Nucleus accumbens (tissue), 56 donors: ENCODE measurements at places on chromosomes 6 and 20.

DNA sequence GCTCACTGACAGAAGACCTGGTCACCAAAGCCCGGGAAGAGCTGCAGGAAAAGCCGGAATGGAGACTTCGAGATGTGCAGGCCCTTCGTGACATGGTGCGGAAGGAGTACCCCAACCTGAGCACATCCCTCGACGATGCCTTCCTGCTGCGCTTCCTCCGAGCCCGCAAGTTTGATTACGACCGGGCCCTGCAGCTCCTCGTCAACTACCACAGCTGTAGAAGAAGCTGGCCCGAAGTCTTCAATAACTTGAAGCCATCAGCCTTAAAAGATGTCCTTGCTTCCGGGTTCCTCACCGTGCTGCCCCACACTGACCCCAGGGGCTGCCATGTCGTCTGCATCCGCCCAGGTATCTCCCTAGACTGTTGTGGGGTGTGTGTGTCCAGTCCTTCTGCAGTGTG is 4.4 kb downstream of the TTPAL start:
- no peak for DNase-seq

GRCh38 chr6:81063891-81064290 is 688.6 kb downstream of the TENT5A start:
- DNase-seq, result no peak

DNA sequence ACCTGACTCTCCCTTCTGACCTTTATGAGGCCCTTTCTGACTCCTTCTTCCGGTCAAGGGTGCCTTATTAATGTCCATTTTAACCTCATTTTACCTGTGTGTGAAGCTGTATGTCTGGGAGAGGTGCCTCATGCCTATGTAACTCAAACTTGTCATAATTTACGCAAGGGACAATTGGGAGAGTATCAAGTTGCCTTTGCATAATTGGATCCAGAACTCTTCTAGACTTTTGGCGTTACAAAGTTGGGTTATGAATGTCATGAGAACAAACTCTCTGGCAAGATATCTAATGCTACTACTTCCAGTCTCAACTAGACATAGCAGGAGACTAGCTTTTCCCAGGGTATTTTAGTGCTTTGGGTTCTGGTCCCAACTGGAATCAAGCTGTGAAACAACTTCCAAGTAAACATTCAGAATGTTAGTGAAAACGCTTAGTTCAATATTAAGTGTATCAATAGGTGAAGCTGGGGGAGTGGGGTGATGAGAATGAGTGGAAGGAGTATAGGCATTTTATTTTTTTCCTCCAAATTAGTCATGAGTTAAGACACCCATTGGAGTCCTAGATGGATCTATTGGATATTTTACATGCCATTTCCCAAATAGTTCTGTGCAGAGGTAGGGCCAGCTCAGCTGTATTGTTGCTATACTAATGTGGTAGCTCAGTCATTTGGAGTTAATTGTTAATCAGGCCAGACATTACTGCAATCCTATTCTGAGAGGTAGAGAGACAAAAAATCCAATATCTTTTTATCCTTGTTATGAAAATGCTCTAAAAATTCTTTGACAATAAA is 159.9 kb downstream of the TFAP2B start:
- DNase-seq, result no peak

DNA sequence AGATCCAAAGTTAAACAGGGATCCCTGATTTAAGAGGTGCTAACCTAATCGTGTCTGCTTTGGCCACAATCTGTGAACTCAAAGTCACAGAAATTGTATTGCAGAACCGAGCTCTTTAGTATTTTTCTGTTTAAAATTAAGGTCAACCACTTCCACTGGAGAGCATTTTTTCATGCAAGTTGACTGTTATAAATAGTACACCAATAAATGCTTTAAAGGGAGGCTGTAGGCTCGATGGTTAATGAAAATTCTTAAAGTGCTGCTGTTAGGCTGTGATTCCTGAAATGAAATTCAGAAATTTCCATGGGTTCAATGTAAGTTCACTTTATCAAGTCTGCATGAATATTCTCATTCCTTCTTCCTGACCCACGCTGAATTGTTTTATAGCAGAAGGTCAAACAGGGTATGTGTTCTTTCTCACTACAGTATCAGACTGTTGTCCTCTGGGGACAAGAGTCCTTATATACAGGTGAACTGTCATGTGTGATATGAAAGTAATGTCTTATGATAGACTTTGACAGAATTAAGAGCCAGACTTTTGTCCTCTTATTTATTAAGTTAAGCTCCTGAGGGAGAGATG is 92.5 kb upstream of the HDGFL1 start:
- no peak for DNase-seq

- no peak for DNase-seq
These were observed 98.7 kb downstream of the ANKRD60 start for GRCh38 chr20:58129721-58130151.

DNA sequence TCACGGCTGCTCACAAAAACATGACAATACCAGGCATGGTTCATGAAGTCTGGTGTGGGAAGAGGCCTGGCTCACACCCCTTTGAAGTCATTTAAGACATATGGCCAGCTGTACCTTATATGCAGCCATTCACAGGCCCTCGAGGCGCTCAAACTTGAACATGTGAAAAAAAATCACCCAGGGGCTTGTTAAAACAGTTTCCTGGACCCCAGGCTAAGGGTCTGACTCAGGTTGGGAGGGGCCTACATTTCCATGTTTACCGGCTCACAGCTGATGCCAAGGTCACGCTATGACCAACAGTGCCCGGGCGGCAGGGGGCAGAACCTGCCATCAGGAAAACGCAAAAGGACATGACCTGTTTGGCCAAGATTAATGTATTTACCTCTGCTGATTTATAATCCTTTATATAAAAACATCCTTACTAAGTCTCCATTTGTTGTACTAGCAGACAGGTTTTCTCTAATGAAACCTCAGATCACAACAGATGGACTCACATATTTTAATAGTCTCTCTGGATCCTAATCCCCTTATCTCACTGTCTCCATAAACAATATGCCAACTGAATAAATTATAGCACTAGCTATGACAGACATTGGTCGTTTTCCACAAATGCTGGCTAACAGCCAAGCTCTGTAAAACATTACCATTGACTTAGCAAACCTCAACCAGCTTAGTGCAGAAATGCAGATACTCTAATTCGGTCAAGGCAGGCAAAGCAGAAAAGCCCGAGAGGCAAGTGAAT is 19.9 kb downstream of the EZR start:
- no peak for DNase-seq

GRCh38 chr6:18306977-18307376 is 42.6 kb upstream of the DEK start:
- DNase-seq, result no peak

GRCh38 chr6:155473741-155474140 is 18.1 kb upstream of the NOX3 start:
- DNase-seq, result no peak

GRCh38 chr6:124989136-124989983 is 27.1 kb downstream of the RNF217 start:
- no peak for DNase-seq

- DNase-seq, result no peak
These were observed 6.6 kb downstream of the PRSS35 start for GRCh38 chr6:83518816-83519480.

DNA sequence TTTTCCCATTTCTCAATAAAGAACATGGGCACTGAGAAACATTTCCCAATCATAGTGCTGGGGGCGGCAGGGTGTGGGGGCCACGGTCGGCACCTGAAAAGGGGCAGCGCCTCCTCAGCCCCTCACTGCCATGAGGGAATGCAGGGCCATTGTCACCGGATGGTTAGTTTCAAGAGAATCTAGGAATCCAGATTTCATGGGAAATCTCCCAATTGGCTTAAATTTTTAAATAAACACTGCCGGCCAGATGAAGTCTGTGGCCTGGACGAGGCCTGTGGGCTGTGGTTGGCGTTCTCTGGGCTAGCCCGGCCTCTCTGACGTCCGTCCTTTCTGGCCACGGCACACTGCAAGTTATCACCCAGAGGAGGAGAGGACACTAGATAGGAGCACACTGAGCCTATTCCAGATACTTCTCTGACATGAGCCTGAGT is 25.6 kb downstream of the MANBAL start:
- no peak for DNase-seq

DNA sequence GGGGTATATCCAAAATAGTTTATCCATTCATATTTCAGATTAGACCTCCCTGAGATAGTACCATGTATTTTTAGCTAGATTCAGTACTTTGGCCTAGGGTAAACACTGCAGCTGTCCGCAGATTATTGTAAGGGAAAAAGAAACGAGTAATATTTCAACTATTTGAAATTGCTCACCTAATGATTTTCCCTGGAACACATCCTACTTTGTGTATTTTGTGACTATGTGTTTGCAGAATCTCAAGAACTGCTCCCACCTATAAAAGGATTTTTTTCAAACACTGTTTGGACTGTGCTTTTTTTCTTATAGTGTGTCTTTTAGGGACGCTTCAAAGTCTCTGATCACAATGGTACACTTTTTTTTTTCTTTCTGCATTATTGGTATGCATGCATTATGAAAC is 42.3 kb downstream of the RGS17 start:
- no peak for DNase-seq

DNA sequence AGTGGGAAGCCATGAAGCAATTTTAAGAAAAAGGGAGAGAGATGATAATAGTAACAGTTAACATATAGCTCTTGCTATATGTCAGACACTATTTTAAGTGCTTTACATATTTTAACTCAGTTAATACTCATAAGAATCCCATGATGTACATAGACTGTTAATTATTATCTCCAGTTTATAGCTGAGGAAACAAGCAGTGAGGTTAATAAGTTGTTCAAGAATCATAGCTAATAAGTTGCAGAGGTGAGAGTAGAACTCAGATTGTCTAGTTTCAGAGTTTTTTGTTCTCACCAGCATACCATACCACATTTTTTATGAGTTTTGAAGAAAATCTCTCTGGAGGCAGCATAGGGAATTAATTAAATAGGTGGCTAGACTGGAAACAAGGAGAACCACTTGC is 144.6 kb upstream of the MMS22L start:
- no peak for DNase-seq

- DNase-seq, result no peak
These were observed 27.3 kb downstream of the ADGRF5 start for GRCh38 chr6:46894433-46894832.

- no peak for DNase-seq
These were observed 11.4 kb downstream of the MYB start for GRCh38 chr6:135192256-135193174.

DNA sequence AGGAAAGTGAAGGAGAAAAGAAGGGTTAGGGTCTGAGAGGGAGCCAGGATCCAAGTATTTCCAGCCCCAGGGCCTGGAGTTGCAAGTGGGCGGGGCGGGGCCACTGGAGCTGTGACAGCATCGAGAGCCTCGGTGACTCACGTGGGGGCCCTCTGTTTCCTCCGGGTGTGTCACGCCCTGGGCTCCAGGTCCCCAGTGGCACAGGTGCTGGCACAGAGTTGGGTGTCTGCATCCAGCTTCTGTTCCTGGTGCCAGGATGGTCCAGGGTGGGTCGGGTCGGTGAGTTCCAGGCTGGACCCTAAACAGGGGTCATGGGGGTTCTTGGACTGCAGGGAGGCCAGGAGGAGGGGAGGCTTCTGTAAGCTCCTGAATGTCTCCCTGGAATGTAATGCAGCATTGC is 16.7 kb downstream of the RAET1L start:
- no peak for DNase-seq

DNA sequence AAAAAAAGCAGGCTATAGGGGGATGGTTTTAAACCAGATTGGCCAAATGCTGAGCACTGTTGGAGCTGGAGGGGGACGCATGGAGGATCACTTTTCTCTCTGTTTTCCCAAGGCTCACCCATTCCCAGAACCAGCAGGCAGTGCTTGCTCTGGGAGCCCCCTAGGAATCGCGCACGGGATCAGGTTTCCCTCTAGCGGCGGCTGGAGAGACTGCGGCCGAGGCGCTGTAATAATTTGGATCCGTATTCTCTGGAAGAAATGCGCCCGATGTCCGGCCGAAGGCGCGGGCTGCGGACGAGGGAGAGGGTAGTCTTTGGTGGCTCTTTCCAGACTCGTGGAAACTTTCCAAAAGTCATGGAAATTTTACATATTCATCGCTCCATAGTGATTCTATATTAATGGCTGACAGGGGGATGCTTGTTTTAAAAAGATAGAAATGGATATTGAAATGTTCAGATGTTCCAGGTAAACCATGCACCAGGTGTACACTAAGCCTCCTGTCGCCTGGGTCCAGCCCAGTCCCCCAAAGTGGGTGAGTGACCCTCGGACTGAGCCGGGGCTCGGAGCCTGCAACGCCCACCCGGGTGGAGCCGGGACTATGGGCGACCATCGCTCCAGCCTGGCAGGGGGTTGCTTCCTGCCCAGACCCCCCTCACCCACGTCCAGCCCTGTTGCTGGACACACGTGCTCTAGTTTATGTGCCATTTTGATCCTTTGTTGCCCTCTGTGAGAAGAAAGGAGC is 78.7 kb upstream of the PHACTR3 start:
- DNase-seq, result peak; percentile 24

DNA sequence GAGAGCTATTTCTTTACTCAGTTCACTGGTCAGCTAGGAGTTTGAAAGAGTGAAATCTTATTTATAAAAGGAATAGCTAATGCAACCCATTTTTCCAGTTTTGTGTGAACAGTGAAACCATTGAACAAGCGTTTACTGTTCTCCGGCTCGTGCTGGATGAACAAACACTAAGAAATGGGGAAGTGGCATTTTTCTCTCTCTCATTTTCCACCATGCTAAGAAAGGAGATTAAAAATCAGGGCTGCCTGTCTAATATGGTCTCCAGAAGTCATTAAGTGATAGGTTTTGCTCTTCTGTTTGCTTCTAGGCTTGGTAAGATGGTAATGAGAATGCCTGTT is 774 bp upstream of the SFT2D1 start:
- DNase-seq, result no peak

GRCh38 chr6:118100717-118101116 is 193.7 kb downstream of the SLC35F1 start:
- DNase-seq, result no peak

GRCh38 chr6:55530931-55531330 is 48.1 kb downstream of the HMGCLL1 start:
- DNase-seq, result no peak

- DNase-seq, result no peak
These were observed 358.3 kb downstream of the PAX1 start for GRCh38 chr20:22063753-22064152.
